Pancreas (tissue), 10 donors: ENCODE measurements at places on chromosomes 6 and 20. TPM values are rescaled to one million over a fixed set of nuclear protein-coding genes. Genes with fewer than 3 reads are reported as not detected.
A peak's percentile ranks its signal among the peaks of the same experiment; 100 is the strongest.

- no peaks in the 10 kb centered on the region for H3K27me3 ChIP-seq
- H3K4me1 ChIP-seq, result peaks cover 16% of the 10 kb centered on the region
- H3K27ac ChIP-seq, result no peak overlapping the region
- H3K4me3 ChIP-seq, result no peak overlapping the region
Observed at GRCh38 chr6:157060440-157060952, 262.8 kb downstream of the TMEM242 start.

- no peak overlapping the region for H3K4me3 ChIP-seq
- DNase-seq, result peak; percentile 37
- no peak overlapping the region for H3K27ac ChIP-seq
Observed at GRCh38 chr20:19552221-19553180, 205.6 kb upstream of the RIN2 start.

GRCh38 chr20:6007094-6007528 is 46.7 kb downstream of the LRRN4 start:
- H3K4me1 ChIP-seq, result no peaks in the 10 kb centered on the region
- peak overlapping the region; percentile 96 for H3K4me3 ChIP-seq
- H3K27ac ChIP-seq, result no peak overlapping the region

GRCh38 chr6:108169464-108170331 is 3.9 kb downstream of the NR2E1 start:
- H3K36me3 ChIP-seq, result no peaks in the 10 kb centered on the region
- H3K4me1 ChIP-seq, result peaks cover 12% of the 10 kb centered on the region
- no peak overlapping the region for H3K4me3 ChIP-seq
- no peak overlapping the region for H3K27ac ChIP-seq

DNA sequence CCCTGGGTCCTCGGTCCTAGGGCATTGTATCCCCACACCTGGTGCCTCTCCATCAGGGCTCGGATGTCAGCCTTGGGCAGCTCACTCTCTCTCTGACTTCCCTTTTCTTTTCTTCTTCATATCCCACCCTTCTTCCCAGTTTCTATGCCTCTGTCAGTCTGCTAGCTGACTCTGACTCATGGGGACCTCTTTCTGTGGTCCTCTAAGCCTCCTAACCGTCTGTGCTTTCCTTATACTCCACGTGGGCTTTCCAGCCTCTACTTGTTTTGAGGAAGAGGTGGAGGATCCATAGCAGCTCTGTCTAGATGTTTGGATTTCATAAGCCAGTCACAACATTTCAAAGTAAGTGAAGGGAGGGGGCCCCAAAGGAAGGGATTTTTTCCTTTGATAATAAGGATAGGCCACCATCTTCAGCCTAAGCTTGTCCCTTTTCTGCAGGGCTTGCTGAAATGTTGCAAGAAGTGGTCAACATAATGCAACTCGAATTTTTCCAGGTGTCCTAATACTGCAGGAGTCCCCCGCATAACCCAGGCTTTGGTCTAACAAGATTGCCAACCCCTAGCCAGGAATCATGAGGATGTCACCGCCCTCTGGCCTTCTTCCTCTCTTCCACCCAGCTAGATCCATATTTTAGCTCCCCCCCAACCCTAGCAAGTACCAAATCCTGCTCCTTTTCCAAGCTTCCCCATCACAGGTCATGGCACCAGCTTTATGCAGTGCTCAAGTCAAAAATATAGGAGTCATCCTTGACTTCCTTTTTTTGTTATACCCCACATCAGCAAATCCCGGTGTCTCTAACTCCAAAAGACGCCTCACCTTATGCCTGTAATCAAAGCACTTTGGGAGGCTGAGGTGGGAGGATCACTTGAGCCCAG is 8.7 kb upstream of the PLTP start:
- H3K4me3 ChIP-seq, result no peak overlapping the region
- no peaks in the 10 kb centered on the region for H3K36me3 ChIP-seq
- H3K4me1 ChIP-seq, result no peaks in the 10 kb centered on the region
- H3K27ac ChIP-seq, result no peak overlapping the region
- no peak for DNase-seq

- no peaks in the 10 kb centered on the region for H3K36me3 ChIP-seq
- H3K4me3 ChIP-seq, result no peak overlapping the region
- no peaks in the 10 kb centered on the region for H3K27me3 ChIP-seq
- H3K27ac ChIP-seq, result no peak overlapping the region
- H3K4me1 ChIP-seq, result peaks cover 27% of the 10 kb centered on the region
Observed at GRCh38 chr6:156809034-156809433, 31.9 kb downstream of the ARID1B start.

GRCh38 chr20:49545572-49545971 is 22.4 kb downstream of the PTGIS start:
- H3K27me3 ChIP-seq, result no peaks in the 10 kb centered on the region
- H3K36me3 ChIP-seq, result no peaks in the 10 kb centered on the region
- H3K27ac ChIP-seq, result no peak overlapping the region

GRCh38 chr20:48738094-48738398 is 89.8 kb downstream of the PREX1 start:
- no peak for DNase-seq
- no peak overlapping the region for H3K4me3 ChIP-seq
- H3K4me1 ChIP-seq, result no peaks in the 10 kb centered on the region
- H3K27me3 ChIP-seq, result no peaks in the 10 kb centered on the region
- H3K27ac ChIP-seq, result no peak overlapping the region

DNA sequence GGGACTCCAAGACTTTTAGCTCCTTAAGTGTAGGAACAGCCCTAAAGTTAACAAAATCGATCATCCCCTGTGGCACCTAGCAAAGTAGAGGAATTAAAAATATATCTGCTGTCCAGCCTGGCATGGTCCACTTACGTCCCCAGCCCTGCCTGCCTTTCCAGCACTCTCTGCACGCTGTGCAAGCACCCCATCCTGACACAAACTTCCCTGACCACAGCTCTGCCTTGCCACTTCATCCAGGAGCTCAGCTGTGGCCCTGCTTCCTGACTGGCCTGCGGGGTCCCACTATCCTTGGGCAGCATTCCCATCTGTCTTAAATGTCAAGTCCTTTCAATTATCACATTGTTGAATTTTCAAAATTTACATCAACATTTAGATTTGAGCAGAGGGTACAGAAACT is 39.0 kb downstream of the BLOC1S5 start:
- no peak overlapping the region for H3K4me3 ChIP-seq
- H3K27ac ChIP-seq, result no peak overlapping the region
- no peak for DNase-seq
- H3K4me1 ChIP-seq, result peaks cover 17% of the 10 kb centered on the region
- no peaks in the 10 kb centered on the region for H3K27me3 ChIP-seq

NCOA3 gene
- 17.4 TPM for total RNA-seq

ZC3H12D gene
- total RNA-seq, result 0.08 TPM

CRISP3 gene
- total RNA-seq, result 18.4 TPM

RAET1L gene
- total RNA-seq, result not detected

EEF1E1 gene
- total RNA-seq, result 5.6 TPM

LY6G6C gene
- total RNA-seq, result not detected

TNF gene
- total RNA-seq, result 0.58 TPM

HLA-DQB1 gene
- 1.9 TPM for total RNA-seq
